ENCODE measurements at places on chromosomes 5 and 9.

GRCh38 chr5:140664030-140664358 lies 710 bp upstream of the WDR55 start:
- no peak for DNase-seq

- no peak for DNase-seq
Observed at GRCh38 chr5:168530621-168531150, 1.6 kb downstream of the FBLL1 start.

- DNase-seq, result no peak
Observed at GRCh38 chr5:72630721-72631120, 123.5 kb upstream of the ZNF366 start.

- no peak for DNase-seq
Observed at GRCh38 chr5:143402017-143402552, 1.4 kb downstream of the NR3C1 start.

DNA sequence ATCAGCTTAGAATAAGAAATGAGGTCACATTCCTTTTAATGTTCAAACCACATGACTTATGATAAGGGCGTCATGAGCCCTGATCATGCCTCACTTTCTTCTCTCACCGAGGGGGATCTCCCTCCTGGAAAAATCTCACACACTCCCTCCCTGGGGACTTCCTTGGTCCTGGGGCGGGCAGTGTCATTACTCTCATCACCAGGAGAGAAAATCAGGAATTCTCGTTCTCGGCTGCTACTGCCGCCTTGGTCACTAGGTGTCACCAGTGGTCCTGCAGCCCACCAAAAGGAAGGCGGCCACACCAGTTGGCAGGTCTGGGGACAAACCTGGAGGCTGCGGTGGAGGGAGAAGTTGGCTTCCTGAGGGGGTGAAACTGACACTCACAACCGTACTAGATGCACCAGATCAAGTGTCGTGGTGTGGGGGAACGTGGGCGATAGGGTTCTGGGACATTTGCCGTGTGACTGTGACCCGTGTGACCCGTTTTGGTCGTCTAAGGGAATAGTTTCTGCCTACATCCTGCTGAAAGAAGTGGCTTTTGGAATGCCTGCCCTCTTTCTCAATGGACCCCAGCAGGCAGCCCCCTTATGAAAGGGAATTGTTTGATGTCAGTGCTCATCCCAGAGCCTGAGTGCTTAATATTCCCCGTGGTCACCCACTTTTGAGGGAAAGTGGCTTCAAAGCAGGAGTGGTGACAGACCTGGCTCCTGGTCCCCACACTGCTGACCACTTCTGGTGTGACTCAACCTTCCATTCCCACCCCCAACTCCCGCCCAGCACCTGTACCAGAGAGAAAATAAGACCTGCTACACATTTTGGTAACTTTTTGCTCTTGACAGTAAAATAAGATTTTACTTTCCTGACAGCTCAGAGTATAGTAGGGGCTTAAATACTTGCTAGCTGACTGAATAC lies 63.2 kb downstream of the ACER2 start:
- DNase-seq, result peak; percentile 72

DNA sequence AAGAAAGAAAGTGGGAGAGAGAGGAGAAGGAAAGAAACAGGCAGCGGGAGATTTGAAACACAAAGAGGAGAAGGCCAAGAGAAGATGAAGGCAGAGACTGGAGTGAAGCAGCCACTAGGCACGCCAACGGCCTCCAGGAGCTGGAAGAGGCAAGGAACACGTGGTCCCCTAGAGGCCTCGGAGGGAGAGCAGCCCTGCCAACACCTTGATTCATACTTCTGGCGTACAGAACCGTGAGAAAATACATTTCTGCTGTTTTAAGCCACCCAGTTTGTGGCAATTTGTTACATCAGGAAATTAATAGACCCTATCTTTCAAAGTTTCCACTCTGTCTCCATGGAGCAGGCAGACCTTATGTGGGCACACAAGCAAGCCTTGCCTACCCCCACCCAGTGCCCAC lies 133.4 kb downstream of the ACTL7B start:
- DNase-seq, result no peak

DNA sequence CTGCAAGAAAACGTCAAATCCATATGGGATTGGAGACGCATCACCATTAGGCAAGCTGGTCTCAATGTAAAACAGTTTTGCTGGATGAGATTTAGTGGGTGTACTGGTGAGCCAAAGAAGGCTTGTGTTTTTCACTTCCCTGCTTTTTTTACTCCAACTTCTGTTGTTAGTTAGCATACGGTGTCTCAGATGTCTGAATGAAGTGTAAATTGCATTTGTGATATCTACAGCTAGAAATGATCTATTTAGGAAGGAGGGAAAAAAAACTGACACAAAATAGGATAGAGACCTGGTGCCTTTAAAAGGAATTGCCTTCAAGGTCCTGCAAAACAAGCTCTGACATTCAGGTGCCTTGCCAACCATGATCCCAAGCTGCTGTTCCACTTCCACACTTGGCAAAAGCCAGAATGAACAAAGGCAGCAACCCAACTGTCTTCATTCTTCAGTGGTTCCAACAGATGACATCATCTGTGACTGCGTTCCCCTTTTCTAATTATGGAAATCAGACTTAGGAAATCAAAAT lies 104.2 kb upstream of the RAI14 start:
- peak; percentile 29 for DNase-seq

DNA sequence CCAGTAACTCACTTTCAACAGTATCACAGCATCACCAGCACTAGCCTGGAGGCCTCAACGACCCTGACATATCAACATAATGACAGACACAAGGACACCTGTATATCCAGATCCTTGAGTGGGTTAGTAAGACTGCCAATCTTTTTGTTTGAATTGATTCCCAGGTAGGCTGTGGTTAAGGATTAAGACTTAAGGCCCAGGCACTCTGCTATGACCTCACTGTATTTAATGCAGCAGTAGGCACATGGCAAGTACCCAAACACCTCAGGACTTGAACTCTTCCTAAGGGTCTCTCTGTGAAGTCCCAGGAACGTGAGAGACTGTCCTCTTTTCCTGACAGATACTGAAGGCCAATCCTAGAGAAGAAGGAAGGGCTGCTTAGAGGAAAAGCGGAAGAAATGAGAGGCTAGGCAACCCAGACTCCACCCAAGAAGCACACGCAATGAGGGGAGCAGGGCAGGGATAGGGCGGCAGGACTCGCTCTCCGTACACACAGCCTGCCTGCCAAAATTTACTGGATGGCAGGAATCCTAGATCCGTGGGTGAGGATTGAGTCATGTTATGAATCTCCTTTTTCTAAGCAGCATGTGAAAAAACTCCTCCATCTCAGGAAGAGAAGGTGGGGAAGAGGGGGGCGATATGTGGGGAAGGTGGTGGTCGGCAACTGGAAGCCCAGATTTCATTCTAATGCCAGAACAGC lies 93.4 kb downstream of the SIL1 start:
- DNase-seq, result peak; percentile 45

DNA sequence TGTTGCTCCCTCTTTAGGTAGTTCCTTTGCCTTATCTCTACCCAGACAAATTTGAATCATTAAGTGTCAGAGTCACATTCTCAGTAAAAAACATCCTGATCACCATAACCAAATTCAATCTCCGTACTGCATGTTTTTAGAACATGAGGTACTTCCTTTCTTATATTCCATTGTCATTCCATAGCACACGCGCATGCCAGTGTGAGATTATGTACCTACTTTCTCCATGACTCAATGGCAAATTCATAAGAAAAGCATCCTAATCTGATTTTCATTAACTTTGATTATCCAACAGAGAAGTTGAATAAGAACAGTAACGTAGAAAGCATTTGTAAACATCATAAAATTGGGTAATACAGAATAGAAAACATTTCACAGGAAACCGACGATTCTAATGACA lies 1118.6 kb upstream of the CDH9 start:
- no peak for DNase-seq

All from hippocampal formation (tissue), 2 donors.